ENCODE measurements at places on chromosomes 7 and 10. TPM values are rescaled to one million over a fixed set of nuclear protein-coding genes. Genes with fewer than 3 reads are reported as not detected.

Gene TMEM106B
- total RNA-seq = 57.6 TPM

DNA sequence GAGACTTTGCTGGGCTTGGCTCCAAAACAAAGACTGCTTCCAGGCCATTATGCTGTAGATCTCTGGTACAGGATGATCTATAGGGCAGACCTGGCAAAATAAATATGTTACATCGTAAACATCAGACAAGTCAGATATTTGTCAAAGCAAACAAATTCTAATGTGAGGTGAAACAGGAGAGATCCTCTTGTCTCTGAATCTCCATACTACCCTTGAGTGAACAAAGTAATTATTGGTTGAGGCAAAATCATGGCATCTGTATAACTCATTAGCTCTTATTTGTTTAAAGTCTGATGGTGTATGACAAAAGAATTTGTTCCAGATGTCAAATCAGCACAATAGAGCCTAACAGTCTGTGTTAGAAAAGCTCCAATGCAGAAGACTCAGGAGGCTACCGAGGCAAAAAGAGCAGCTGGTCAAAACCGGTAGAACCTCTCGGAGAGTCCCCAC lies 1291.5 kb downstream of the TYW1 start:
- no peak for DNase-seq

DNA sequence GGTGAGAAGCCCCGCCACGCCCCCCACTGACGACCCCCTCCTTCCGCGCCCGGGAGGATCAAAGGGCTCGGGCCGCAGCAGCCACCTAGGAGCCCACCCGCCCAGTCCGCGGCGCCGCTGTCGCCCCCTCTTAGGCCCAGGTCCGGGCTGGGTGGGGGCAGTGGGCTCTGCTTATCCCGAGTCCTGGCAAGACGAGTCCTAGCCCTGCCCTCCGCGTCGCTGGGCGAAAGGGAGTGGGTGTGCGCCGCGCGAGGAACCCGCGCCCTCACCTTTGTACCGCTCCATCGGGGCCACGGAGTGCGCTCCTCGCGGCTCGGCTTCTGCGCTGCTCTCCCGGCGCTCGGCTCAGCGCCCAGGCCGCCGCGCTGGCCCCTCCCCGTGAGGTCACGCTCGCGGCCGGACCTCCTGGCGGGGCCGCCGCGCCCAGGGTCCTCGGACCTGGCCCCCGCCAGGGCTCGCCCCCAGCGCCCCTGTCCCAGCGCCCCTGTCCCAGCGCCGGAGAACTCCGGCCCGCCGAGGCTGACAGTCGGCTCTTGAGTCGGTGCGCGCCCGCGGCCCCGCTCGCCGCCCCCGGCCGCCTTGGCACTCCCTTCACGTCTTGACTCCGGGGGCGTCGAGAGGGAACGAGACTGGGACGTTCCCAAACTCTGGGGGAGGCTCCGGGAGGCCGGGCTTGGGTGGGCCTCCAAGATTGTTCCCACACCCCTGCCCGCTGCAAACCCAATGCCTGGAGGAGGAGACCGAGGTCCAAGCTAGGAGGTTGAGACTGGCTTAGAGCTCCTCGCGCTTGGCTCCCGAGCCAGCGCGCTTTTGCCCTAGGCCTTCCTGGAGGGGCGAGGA lies at the start of gene AFAP1L2:
TSS of gene AFAP1L2 (minus strand) at position 332 of the 840 bp plus-strand sequence. CDS start at position 285, 47 bp downstream.
- no peak for DNase-seq

- no peak for DNase-seq
These were observed 463 bp upstream of the UPP1 start for GRCh38 chr7:48088559-48089045.

- no peak for DNase-seq
These were observed 186.0 kb downstream of the KIF20B start for GRCh38 chr10:89887406-89887805.

DNA sequence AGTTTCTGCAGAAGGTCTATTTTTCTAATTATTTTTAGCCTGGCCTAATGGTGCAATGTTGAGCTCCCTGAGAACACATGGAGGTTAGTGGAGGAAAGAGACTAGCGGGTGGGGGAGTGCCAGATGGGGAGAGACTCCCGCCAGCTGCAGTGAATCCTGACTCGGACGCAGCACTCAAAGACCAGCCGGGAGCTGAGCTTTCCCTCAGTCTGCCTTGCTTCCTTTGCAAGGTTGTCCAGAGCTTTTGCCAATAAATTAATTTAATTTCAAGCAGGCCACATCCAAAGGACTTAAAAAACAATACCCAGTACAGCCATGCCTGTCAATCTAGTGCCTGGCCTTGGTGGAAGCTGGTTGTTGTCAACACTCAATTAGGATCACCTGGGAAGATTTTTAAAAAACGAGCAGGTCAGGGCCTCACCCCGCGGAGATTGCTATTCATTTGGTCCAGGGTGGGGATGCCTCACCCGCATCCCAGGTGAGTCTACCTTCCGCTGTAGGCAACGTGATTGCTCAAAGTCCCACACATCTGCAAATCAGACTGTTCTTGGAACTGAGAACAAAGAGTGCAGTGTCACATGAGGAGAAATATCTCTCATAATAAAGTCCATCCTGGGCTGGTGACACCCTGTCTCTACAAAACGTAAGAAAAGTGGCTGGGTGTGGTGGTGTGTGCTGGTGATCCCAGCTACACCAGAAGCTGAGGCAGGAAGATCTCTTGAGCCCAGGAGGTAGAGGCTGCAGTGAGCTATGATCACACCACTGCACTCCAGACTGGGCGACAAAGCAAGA lies 4.0 kb downstream of the CLRN3 start:
- DNase-seq = no peak

- DNase-seq = peak; percentile 24
These were observed 67.4 kb downstream of the HHEX start for GRCh38 chr10:92757066-92757710.

GRCh38 chr10:63003816-63004453 lies 129.2 kb upstream of the NRBF2 start:
- no peak for DNase-seq

- DNase-seq = no peak
These were observed 33.7 kb downstream of the DDC start for GRCh38 chr7:50531401-50531911.

DNA sequence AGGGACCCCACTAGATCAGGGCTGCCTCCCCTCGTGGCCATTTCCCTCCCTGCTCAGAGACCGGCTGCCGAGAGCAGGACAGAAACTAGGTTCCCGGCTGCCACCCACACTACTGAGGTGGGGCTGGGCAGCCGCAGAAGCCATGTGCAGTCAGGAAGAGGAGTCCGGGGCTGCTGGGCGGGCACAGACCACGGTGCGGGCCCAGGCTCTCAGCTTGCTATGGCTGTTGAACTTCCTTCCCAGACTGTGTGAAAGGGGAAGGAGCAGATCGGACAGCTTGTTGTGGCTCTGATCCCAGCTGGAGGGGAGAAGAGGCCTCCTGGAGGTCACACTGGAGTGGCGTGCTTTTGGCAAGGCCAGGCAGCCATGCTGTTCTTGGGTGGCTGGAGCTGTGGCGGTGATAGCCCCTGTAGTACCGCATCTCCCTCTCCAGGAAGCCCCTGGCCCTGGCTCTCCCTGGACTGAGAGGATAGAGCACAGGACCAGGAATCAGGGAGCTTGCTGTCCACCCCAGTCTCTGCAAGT lies 56.8 kb downstream of the HK1 start:
- no peak for DNase-seq

DNA sequence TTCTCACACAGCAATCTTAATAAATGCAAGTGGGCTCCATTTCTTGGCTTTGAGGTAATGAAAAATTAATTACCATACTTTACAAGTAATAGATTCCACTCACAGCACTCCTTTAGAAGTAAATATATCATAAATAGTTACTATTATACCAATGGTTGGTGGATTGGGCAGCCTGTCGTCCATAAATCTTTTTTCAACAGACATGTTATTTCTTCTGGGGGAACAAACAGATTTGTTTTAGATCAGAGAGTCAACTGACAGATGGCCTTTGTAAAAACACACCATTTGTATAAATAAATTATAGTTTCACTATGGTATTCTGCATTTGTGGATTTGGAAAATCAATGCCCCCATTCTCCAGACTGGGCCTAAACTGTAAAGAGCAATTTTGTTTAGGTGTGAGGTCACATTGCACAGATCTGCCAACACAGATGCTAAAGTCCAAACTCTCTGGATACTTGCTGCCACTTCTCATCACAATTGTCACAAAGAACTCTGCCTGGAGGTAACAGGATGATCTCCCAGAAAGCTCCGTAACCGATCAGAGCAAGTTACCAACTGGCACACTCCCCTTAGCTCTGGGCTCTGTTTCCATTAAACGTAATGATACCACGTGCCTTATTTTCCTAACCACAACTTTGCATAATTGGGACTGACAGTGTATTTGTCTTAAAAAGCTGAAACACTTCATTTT lies 4.5 kb upstream of the MACROH2A2 start:
- no peak for DNase-seq

GRCh38 chr10:11147722-11148121 lies 130.1 kb downstream of the CELF2 start:
- peak; percentile 24 for DNase-seq
